ENCODE measurements at places on chromosomes 1 and 21.
A peak's percentile ranks its signal among the peaks of the same experiment; 100 is the strongest.

DNA sequence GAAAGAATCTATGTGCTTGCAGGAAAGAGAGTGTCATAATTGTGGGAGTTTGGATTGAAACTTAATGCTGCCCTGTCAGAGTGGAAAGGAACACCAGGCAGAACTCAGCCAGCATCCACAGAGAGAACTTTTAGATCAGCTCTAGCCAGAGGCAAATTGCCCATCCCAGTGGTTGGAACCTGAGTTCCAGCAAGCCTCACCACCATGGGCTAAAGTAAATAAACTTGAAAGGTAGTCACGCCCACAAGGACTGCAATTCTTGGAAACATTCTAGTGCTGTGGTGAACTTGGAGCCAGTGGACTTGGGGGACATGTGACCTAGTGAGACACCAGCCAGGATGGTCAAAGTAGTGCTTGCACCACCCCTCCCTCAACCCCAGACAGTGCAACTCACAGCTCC, 571.6 kb downstream of the LRRIQ3 start:
- no peak for DNase-seq

DNA sequence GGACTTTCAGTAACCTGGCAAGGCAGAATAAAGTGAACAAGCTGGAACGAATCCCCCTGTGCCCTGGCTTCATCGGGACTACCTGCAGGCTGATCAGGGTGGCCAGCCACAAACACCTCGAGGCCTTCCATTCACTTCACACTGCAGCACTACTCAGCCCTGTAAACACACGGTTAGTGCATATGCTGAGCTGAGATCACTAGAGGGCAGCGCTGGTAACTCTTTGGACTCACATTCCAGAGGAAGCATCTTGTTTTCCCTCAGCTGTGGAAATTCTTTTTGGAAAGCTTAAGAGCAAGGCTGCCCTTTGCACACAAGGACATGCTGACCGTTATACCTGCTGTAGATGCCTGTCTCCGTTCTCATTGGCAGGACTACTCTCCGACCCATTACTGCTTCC, 32.1 kb downstream of the PCSK9 start:
- no peak for DNase-seq

DNA sequence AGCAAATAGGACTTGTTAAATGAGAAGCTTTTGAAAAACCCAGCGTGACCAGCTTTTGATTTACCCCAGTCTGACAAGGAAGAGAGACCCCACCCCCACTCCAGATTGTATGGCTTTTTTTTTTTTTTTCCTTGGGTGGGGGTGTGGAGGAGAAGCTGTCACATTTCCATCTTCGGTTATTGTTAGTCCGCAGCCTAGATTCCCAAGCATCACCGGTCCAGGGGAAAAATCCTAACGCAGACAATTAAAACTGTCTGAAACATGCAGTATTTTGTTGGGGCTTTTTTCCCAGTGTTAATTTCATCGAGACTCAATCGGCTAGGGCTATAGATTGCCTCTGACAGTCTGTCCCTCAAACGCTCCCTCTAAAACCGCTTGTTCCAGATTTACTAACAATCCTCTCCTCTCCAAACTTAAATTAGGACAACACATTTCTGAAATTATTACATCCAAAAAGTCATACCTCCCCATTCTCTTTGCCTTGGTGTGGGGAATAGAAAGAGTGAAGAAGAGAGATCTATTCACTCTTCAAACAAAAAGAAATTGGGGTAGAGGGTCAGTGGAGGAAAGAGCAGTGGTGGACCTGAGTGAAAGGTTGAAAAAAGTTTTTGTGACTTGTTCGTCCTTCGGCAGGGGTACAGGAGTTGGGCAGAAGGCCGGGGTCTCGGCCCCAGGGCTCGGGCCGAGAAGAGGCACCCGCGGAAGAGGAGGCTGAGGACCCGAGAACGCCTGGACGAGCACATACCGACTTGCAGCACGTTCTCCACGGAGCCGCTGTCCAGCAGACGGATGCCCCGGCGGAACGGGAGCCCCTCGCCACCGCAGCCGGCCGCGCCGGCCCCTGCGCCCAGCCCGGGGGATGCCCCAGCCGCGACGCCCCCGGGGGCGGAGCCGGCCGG, 1.1 kb downstream of the ZSWIM5 start:
- DNase-seq = peak; percentile 12

DNA sequence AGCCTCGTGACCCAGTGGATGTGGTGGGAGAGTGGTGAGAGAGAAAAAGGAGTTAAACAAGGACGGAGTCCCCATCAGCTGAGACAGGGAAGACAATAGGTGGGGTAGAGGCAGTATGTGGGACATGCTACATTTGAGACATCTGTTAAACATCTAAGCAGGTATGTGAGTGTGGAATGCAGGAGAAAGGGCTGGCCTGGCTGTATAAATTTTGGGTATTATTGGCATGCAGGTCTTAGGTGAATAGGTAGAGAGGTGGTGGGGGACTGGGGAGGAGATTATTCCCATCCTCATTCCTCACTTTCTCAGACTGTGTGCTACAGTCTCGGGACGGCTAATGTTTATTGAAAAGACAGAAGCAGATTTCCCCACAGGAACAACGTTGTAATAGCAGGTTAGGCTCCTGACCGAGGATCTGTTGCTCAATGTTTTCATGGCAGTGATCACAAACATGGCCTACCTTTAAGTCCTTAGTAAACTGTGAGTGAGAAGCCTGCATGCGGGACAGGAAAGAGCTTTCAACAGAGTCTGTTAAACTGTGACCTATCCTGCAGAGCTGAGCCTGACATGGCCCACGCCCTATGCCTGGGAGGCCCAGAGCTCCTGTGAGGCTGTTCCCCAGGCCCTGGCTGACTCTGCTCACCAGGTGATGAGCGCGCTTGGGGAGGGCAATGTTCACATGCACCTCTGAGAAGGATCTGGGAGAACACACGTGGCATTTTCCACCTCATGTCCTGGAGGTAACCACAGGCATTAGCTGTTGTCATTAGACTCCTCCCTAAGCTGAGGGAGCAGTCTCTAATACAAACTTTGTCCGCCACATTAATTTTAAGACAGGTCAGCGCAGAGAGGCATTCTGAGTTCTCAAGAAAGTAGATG, 16.5 kb downstream of the VSIG8 start:
- no peak for DNase-seq

- DNase-seq = no peak
Observed at GRCh38 chr1:51421964-51422363, 91.6 kb upstream of the TTC39A start.

- no peak for DNase-seq
Observed at GRCh38 chr21:28699596-28700259, 292.9 kb downstream of the LTN1 start.

GRCh38 chr1:214419650-214420049, 131.8 kb downstream of the PTPN14 start:
- no peak for DNase-seq

GRCh38 chr1:100009458-100009857, 39.7 kb downstream of the SLC35A3 start:
- DNase-seq = no peak

DNA sequence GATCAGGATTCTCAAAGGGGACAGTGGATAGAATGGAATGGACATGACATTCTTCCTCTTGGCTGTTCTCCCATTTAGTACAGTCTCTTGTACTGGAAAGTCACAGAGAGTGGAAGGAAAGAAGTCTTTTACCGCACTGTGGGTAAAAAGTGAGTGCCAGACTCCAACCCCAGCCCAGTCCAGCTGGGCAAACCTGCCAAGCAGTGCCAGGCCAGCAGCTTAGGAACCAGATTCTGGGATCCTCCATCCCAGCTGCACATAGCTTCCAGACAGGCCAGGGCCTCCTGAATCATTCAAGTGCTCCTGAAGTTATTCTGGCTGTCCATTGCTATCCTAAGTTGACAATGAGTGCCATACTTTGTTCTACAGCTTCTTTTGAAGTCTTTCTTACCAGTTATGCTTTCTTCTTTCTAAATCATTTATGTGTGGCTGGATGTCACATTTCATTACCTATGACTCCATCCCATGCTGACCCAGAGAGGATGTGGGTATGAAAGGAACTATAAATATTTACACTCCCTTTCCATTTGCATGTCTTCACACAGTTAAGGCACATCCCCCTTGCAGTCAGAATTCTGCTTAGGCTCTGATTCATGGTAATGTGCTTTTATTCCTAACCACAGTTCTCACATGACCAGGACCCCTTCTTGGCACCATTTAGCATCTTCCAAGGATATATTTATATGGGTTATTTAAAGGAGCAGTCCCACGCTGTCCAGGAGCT, 88.9 kb downstream of the AK5 start:
- no peak for DNase-seq

GRCh38 chr1:9127395-9128165, 1.3 kb downstream of the GPR157 start:
- no peak for DNase-seq

- no peak for DNase-seq
Observed at GRCh38 chr21:41029571-41029970, 138.4 kb upstream of the BACE2 start.

GRCh38 chr1:225412803-225413351, 15.0 kb downstream of the LBR start:
- no peak for DNase-seq

GRCh38 chr1:223508796-223509195, 115.6 kb downstream of the CCDC185 start:
- DNase-seq = no peak

- DNase-seq = peak; percentile 46
Observed at GRCh38 chr1:30782361-30783255, 25.0 kb upstream of the LAPTM5 start.

DNA sequence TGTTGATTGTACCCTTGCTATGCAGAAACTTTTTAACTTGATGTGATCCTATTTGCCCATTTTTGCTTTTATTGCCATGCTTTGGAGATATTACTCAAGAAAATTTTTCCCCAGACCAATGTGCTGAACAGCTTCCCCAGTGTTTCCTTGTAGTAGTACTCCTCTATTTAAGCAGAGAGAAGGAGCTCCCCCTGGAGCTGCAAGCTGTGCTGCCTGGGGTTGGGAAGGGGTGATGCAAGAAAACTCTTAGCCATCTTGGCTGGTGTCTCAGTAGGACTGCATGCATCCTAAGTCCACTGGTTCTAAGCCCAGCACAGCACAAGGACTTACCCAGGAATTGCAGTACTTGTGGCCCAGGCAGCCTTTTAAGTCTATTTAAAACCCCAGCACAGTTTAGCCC, 121.6 kb downstream of the NTMT2 start:
- no peak for DNase-seq

DNA sequence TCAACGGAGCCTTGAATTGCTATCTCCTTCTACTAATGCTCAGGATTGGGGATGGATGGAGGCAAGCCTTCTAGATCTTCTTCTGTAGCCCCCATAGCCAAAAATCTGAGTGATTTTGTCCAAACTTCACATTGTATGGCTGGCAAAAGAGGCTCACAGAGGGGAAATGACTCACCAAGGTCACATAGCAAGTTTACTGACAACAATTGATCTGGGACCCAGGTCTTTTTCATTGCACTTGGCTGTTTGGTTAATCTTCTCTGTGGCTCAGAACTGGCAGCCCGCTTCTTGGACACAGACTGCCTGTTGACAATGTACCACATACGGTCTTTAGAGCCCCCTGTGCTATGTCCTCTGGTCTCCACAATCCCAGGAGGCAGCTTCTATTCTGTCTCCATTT, 3.0 kb upstream of the LACTBL1 start:
- DNase-seq = no peak

DNA sequence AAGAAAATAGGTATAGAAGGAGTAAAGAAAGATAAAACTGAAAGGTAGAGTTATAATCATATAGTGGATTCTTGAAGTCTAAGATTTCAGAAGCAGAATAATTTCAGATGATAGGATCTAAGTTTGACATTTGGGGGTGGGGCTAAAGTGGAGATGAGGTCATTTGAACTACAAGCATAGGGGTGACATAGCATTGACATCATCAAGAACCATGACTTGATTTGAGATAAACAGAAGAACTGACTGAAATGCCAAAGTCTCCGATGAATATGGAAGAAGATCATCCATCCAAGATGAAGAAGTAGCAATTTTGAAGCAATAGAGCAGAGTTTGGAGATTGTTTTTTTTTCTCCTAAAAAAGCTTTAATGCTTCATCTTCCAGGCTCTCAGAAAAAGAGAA, 122.3 kb downstream of the MACF1 start:
- DNase-seq = no peak

- DNase-seq = peak; percentile 32
Observed at GRCh38 chr1:25568834-25569596, 25.6 kb downstream of the LDLRAP1 start.

GRCh38 chr1:30044656-30045144, 678.7 kb downstream of the MATN1 start:
- no peak for DNase-seq

DNA sequence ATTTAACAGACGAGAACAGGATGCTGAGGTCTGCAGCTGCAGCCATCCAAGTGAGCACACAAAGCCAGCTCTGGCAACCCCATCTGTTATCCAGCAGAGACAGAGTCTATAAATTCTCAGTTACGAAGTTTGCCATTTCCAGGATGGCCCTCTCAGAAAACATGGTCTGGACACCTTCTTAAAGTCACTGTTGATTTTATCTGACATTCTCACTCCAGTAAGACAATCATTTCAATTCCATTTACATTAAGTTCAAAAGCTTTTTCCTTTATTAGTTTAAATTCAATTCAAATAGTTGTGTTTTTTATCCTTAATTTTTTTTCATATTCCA, 125.5 kb downstream of the DMRTB1 start:
- DNase-seq = no peak

GRCh38 chr21:41217671-41218385, 49.9 kb downstream of the BACE2 start:
- no peak for DNase-seq

DNA sequence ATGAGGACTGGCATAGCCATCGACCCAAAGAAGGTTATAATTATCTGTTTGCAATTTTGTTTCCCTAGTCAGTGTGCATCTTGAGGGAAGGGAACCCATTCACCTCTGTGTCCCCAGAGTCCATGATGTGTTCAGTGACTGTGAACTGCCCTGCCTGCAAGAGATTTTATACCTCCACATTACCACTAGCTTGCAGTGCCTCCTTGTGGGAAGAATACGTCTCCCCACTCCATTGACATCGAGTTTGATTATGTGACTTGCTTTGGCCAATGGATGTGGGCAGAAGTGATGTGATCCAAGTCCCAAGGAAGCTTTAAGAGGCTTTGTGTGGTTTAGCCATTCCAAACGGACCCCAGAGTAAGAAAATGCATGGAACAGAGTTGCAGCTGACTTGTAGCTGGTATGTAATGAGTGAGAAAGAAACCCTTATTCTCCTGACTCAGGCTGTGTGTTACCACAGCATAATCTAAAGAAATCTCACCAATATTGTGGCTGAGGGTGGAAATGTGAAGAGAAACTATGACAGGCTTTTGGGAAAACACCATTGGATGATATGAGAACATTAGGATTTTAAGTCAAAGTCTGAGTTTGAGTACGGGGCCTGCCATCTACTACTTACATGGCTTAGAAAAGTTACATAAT, 47.8 kb upstream of the NRDC start:
- no peak for DNase-seq

All from tibial nerve (tissue), 4 donors.